Activated T-helper 1 cell treated with anti-CD3 and anti-CD28 coated beads, Interleukin-12 subunit alpha, Interleukin-12 subunit beta, Interleukin-2, Interleukin-4 antibody, amounts not matched to agents 30 ng/mL and 10 ng/mL and 1 ng/mL, durations not matched to agents 14 hours and 24 hours and 36 hours (primary cell): ENCODE measurements at places on chromosomes 1 and 21. TPM values are rescaled to one million over a fixed set of nuclear protein-coding genes. Genes with fewer than 3 reads are reported as not detected.

DNA sequence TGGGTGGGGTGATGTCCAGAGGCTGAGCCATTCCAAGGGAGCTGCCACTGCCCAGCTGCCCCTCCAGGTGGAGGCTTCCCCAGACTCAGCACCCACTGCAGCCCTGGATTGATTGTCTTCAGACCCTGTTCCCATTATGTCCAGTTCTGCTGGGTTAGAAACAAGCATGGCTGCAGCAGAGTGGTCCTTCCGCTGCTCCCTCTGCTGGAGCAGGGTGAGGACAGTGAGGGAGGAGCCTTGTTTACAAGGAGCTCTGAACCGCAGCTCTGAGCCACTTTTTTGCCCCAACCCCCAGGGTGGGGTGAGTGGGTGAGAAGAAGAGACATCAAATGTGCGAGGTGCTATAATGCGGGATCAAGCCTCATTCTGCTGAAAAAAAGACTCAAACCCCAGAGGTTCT, 2.3 kb downstream of the TNNT2 start:
- no peak overlapping the region for H3K27ac ChIP-seq
- H3K4me3 ChIP-seq, result no peak overlapping the region
- peaks cover 17% of the 10 kb centered on the region for H3K27me3 ChIP-seq
- H3K4me1 ChIP-seq, result no peaks in the 10 kb centered on the region
- DNase-seq, result no peak

- H3K4me3 ChIP-seq, result no peak overlapping the region
- no peaks in the 10 kb centered on the region for H3K4me1 ChIP-seq
- no peaks in the 10 kb centered on the region for H3K36me3 ChIP-seq
- no peak for DNase-seq
These were observed 8.8 kb upstream of the FAM20B start for GRCh38 chr1:179016706-179017382.

GRCh38 chr1:221704306-221704705, 37.6 kb downstream of the DUSP10 start:
- peaks cover 42% of the 10 kb centered on the region for H3K36me3 ChIP-seq
- no peak for DNase-seq
- no peaks in the 10 kb centered on the region for H3K27me3 ChIP-seq
- no peak overlapping the region for H3K4me3 ChIP-seq
- H3K27ac ChIP-seq, result no peak overlapping the region

DNA sequence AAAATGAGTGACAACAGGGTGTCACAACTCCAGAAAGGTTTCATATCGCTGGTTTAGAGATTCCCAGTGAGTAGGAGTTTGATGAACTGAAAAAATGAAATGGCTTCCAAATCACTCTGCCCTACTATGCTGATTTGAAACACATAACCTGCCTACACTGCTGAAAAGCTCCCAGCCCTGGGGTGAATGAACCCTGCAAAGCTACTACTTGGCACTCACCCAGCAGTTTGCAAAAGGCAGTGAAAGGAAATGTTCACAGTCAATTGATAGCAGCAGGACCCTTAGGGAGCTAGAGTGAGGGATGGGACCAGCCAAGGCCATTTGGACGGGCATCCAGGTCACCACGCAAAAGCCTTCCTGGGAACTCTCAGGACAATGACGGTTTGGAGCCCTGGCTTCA, 44.4 kb upstream of the SRP9 start:
- no peaks in the 10 kb centered on the region for H3K27me3 ChIP-seq
- no peak overlapping the region for H3K4me3 ChIP-seq
- H3K4me1 ChIP-seq, result no peaks in the 10 kb centered on the region
- H3K27ac ChIP-seq, result no peak overlapping the region
- no peaks in the 10 kb centered on the region for H3K36me3 ChIP-seq

DNA sequence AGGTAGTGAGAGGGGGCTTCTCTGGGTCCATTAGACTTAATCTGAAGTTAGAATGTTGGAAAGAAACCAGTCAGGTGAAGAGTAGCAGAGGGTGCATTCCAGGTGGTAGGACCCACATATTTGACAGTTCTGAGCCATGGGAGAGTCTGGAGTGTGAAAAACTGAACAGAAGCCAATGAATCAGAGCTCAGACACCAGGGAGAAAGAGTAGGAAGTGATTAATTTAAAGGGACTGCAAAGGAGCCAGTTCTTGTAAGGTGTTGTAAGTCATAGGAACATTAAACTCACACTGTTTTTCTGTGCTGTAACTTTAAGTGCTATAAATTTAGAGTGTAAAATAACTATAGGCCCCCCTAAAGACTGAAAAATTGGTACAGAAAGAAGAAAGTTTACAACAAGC, 5.9 kb upstream of the DHX9 start:
- no peaks in the 10 kb centered on the region for H3K36me3 ChIP-seq
- no peak overlapping the region for H3K27ac ChIP-seq
- no peak overlapping the region for H3K4me3 ChIP-seq
- peaks cover 3% of the 10 kb centered on the region for H3K27me3 ChIP-seq
- DNase-seq, result no peak

DNA sequence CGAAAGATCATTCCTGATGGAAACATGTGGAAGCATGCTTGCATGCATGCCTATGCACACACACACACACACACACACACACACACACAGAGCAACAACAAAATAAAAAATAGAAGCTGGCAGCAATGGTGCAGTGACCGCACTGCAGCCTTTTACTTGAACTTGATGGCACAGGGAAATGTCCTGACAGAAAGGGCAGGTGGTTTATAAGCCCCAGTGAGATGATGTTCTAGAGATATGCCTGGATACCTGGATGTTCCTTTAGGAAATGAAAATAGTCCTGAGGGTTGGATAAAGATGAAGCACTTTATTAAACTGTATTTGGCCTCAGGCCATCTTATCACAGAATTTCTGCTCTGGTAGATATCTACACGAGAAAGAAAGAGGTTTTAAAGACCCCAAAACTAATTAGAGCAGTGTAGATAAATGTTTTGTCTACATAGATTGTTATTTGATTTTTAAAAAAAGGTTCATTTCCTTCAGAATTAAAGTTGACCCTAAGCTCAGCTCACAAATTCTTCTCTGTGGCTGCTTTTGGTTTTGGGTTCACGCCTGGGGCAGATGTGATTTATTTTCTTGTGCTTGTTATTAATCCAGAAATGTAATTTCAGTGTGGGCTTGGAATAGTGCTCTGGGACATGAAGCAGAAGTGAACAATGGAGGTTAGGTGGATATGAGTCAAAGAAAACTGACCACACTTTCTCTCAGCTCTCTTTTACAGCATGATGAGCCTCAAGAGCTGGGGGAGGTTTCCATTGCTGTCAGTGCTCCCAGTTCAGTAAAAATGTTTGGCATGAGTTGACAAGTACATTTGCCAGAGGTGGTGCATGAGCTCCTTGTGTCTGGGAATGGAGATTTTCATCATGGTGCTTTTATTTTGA, 22.9 kb downstream of the ADAM30 start:
- peaks cover 17% of the 10 kb centered on the region for H3K27me3 ChIP-seq
- H3K4me1 ChIP-seq, result peaks cover 5% of the 10 kb centered on the region
- no peak overlapping the region for H3K27ac ChIP-seq
- H3K4me3 ChIP-seq, result no peak overlapping the region
- no peaks in the 10 kb centered on the region for H3K36me3 ChIP-seq

DNA sequence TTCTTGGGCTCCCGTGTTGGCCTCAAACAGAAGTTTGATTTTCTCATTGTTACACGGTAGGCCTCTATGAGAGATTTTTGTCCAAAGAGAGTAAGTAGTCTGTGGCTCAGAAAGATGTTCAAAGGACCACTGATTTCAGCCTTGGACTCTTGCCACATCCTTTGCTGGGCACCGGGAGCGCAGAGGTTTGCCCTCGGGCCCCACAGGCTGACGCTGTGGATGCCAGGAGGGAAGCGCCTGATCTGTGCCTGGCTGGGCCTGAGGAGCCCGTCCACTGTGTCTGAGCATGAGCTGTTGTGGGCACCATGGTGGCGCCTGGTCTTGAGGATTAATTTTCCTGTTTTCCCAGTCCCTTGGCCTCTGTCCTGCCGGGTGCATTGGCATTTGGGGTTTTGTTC, 52.3 kb downstream of the PCNT start:
- no peak overlapping the region for H3K4me3 ChIP-seq
- no peak for DNase-seq
- H3K4me1 ChIP-seq, result peaks cover 6% of the 10 kb centered on the region
- no peak overlapping the region for H3K27ac ChIP-seq
- no peaks in the 10 kb centered on the region for H3K27me3 ChIP-seq
- peaks cover 32% of the 10 kb centered on the region for H3K36me3 ChIP-seq

Gene NUP210L
- total RNA-seq, result 0.12 TPM in 1 of 2 replicates, not detected in the other

Gene ANGPTL3
- total RNA-seq, result not detected in 2 replicates

Gene KRTAP8-1
- total RNA-seq, result not detected in 2 replicates
